ENCODE measurements at places on chromosomes 6 and 20.

GRCh38 chr6:141541581-141542324 lies 591.0 kb upstream of the GJE1 start:
- no peak for DNase-seq

GRCh38 chr20:38290829-38291814 lies 12.8 kb upstream of the BPI start:
- DNase-seq, result no peak

DNA sequence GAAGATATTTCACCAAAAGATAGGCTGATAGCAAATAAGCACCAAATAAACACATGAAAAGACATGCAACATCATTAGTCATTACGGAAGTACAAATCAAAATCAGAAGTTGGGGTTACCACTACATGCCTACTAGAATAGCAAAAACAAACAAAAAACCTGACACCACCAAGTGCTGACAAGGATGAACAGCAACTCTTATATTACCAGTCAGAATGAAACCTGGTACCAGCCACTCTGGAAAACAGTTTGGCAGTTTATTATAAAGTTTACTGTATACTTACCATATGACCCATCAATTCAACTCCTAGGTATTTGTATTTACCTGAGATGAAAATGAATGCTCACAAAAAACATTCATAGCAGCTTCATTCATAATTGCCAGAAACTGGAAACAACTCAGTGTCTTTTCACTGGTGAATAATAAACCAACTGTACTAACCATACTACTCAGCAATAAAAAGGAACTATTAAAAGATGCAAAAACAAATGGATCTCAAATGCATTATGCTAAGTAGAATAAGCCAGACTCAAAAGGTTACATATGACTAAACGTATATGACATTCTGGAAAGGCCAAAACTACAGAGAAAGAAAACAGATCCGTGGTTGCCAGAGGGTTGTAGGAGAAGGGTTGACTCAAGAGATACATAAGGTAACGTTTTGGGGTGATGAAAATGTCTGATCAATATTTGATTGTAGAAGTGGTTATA lies 33.0 kb downstream of the NUP153 start:
- peak; percentile 17 for DNase-seq

- no peak for DNase-seq
Observed at GRCh38 chr6:80348263-80348662, 241.8 kb downstream of the BCKDHB start.

- DNase-seq, result no peak
Observed at GRCh38 chr6:6982663-6983062, 125.1 kb upstream of the RREB1 start.

- peak; percentile 36 for DNase-seq
Observed at GRCh38 chr6:166441325-166442078, 58.8 kb upstream of the MPC1 start.

- DNase-seq, result no peak
Observed at GRCh38 chr20:59827138-59828056, 106.0 kb downstream of the SYCP2 start.

Data from hematopoietic multipotent progenitor cell treated with erythropoietin and hydrocortisone succinate and interleukin-3 and kit ligand, for 4 days (in vitro differentiated cells).